Activated T-cell treated with anti-CD3 and anti-CD28 coated beads for 4 hours (primary cell): ENCODE measurements at places on chromosomes 7 and 10.
A peak's percentile ranks its signal among the peaks of the same experiment; 100 is the strongest.

GRCh38 chr10:117541909-117542705 is 439 bp upstream of the EMX2 start:
- DNase-seq = no peak

- no peak for DNase-seq
These were observed 242.8 kb upstream of the SP4 start for GRCh38 chr7:21184942-21185652.

- DNase-seq = no peak
These were observed 3.6 kb downstream of the GPR158 start for GRCh38 chr10:25178411-25178810.

GRCh38 chr10:12063483-12063818 is 5.3 kb upstream of the DHTKD1 start:
- DNase-seq = no peak

- peak; percentile 7 for DNase-seq
These were observed 285 bp downstream of the CSTF2T start for GRCh38 chr10:51699145-51699474.

DNA sequence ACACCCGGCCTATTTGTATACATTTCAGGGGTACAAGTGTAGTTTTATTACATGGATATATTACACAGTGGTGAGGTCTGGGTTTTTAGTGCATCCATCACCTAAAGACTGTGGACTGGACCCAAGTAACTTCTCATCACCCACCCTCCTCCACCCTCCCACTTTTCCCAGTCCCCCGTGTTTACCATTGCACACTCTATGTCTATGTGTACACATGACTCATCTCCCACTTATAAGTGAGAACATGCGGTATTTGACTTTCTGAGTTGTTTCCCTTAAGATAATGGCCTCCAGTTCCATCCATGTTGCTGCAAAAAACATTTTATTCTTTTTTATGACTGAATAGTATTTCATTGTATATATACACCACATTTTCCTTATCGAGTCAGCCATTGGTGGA is 98.9 kb upstream of the WAC start:
- no peak for DNase-seq

DNA sequence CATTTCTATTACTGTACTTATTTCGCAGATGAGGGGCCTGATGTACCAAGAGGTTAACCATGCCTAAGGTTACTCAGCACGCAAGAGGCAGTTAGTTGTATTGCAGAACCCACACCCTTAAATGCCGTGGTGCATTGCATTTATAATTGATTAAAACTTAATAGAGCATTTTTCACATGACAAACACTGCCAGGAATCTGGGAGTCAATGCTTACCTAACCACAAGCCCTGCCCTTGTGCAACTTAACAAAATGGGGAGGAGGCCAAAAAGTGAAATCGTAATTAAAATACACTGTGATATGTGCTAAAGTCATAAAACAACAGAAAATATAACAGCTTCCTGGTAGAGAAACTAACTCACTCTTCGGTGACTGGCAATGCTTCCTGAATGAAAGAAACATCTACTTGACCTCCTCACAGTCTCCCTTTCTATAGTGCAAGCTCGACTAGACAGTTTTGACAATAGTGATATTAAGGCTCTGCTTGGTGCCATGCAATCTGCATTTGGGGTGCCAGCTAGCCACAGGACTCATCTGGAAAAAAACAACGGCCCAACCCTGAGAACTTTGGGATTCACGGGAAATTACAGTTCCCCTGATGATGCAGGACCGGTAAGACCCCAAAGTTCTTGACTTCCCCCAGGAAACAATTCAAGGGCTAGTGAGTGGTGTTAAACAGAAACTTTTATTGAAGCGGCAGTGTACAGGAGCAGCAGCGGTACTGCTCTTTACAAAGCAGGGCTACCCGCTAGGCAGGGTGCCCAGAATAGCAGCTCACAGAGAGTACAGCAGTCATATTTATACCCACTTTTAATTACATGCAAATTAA is 612.4 kb downstream of the TNS3 start:
- DNase-seq = no peak

GRCh38 chr7:153406486-153406872 is 645.7 kb upstream of the DPP6 start:
- no peak for DNase-seq

DNA sequence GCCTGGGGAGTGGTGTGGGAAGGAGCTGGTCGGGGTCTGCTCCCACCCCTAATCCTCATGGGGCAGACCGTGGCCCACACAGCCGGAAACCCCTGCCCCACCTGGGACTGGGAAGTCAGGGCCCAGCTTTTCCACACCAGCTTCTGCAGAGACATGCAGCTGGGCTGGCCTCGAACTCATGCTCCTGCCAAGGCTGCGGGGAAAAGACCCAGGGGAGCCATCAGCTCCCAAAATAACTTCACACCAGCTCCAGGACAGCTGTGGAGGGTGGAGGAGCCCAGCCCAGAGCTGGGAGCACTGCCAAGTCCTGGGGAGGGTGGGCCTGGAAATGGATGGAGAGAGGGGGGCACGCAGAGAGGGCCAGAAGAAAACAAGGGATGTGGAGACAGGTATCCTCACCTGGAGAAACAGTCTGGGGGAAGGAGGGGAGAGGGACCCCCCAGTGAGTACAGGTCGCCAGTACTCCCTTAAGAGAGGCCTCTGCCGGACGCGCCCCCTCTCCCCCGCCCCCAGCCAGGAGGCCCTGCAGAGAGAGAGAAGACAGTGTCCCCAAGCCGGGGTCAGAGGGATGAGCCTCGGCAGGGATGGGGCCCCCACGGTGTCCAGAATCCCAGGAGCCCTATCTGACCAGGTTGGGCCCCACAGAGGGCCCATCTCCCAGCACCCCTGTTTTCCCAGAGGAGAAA is 11.5 kb upstream of the GRIFIN start:
- no peak for DNase-seq

GRCh38 chr7:30207376-30207775 is 72.6 kb downstream of the MTURN start:
- no peak for DNase-seq

- DNase-seq = no peak
These were observed 9.5 kb upstream of the C10orf71 start for GRCh38 chr10:49289480-49289879.

DNA sequence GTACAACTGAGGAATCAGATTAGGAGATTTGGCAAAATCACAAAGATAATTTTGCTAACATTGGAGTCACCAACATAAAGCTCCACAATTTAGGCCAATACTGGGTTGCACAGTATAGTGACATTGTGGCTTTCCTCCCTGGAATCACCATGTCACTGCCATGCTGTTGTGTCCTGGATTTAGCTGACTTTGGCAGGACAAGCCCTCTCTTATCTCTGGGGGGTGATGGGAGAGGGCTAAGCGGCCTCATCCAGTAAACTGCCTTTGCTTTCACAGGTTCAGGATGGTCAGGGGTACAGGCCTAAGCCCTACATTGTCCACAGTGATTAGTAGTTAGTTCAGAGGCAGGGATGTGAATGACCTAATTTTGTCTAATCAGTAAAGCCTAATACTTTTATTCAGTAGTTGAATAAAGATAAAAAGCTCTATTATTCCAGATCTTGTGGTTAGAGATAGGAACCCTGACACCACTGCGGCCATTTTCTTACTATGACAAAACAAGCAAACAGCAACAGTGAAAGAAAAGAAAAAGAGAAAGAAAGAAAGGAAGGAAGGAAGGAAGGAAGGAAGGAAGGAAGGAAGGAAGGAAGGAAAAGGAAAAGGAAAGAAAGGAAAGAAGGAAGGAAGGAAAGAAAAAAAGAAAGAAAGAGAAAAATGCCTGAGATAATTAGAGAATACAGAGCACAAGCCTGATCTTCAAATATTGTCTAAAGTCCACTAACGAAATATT is 140.1 kb downstream of the ETV1 start:
- DNase-seq = no peak

DNA sequence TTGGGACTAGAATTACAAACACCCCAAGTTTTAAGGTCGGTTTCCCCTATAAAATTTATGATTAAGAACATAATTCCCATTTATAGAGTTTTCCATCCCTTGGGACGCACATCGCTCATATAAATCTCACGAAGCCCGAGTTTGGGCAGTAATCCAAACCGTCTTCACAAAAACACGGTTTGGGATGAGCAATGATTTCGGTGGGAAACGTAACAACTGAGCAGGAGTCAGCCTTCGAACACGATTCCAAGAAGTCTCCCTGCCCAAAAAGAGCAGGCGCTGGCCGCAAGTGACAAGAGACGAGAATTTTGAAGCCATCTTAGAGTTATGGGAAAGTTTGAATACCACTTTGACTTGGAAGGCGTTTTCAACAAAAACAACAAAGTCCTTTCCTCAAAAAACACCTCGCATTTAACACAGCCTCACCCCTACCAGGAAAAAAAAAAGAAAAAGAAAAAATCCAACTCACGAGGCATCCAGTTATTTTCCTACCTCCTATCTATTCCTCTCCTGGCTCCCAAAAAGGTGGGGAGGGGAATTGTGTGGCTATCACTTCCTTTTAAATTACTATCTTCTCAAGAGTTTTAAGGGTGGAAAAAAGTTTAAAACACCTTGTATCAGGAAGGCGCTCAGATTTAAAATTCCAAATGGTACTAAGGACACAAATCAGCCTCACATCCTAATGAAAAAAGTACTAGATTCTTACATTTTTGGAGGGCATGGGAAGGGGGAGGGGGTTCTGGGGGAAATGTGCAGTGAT is 1.6 kb downstream of the SEPHS1 start:
- no peak for DNase-seq

DNA sequence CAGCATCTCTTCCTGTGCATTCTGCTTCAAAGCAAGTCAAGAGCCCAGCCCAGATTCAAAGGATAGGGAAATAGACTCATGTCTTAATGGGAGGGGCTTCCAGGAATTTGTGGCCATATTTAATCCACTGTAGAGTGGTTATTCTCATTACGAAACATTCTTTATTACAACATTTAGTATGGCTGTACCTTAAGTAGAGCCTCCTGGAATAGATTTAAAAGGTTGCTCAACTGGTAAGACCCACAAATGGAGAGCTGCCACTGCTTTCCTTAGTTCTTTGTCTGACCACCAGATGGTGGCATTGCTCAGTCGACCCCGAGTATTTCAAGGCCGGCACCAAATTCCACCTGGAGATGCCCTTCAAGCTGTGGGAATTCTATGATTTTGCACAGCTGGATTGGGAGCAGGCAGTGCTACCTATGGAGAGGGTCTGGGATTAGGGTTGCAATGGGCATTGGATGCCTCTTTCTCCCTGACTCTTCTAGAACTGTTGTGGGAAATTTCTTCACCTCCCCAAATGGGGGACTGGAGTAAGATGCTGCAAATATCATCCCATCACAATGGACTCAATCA is 102.2 kb downstream of the RBM20 start:
- DNase-seq = peak; percentile 30

- no peak for DNase-seq
These were observed 23.3 kb upstream of the EMX2 start for GRCh38 chr10:117519286-117519685.

GRCh38 chr7:103962070-103962469 is 27.4 kb downstream of the RELN start:
- DNase-seq = no peak

DNA sequence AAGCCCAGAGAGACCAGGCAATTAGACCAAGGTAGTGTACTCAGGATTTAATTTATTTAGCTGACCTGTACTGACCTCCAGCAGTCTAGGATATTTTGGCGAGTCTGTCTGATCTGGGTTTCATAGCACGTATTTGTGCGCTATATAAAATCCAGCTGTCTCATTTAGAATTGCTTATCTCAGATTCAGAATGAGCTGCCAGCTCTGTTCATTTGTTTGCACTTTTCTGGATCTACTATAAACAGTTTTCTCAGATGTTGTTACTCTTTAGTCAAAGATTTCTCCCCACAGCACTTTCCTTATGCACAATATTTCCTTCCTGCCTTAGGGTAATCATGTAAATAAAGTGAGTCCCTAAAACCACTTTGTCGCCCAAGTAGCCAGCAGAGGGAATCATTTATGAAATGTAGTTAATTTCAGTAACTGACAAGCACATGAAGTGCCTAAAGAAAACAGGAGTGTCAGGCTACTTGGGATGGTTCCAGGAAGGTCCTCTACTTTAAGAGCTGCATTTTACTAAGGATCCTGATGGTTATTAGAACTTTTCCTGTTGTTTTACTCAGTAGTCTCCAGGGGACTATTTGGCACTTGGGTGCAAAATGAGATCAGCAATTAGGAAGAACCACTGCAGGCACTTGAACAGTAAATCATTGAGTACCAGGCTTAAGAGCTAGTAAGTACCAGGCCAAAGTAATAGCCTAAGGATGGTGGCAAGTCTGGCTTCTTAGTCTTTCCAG is 226.4 kb downstream of the TWIST1 start:
- DNase-seq = no peak
